ENCODE measurements at places on chromosomes 7 and 10.

- no peak for DNase-seq
Measured at GRCh38 chr7:6162331-6162620, 110.1 kb downstream of the CYTH3 start.

DNA sequence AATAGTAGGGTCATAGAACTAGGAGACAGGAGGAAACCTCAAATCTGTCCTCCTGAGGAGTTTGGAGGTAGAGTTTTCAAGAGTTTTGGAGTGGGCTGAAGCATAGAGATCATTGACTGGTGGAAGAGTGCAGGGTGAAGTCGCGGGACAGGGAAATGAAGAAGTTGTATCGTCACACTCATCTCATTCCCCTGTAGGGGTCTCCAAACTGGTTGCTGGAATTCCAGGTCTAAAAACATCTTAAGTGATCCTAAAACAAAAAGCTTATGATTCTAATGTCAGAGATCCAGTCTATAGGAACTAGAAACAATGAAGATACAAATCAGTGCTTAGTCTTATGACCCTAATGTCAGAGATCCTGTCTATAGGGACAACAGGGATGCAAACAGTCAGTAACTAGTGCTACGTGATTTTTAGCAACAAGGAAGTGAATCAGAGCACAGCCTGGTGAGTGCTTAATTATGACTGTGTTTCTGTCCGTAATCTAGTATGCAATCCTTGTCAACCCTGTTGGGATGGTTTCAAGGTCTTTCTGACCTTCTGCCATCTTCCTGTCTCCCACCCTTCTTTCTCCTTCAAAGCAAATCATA, 139.4 kb downstream of the SKIDA1 start:
- no peak for DNase-seq

GRCh38 chr10:50892467-50892866, 7.0 kb upstream of the A1CF start:
- no peak for DNase-seq

DNA sequence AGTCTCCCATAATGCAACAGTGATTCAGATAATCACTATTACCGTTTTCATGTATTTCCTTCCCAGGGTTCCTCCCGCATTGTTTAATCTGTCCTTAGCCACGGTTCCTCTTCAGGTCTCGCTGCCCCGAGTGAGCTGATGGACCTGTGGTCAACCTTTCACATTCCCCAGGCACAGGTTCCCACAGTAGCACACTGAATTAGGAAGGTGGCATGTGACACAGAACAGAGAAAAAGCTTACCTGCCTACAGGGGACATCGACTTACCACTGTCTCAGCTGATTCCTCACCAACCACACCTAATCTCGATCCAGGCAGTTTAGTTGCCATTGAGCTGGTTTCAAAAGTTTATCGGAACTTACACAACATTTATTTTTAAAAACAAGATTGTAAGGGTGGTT, 72.2 kb downstream of the MTURN start:
- DNase-seq = no peak

DNA sequence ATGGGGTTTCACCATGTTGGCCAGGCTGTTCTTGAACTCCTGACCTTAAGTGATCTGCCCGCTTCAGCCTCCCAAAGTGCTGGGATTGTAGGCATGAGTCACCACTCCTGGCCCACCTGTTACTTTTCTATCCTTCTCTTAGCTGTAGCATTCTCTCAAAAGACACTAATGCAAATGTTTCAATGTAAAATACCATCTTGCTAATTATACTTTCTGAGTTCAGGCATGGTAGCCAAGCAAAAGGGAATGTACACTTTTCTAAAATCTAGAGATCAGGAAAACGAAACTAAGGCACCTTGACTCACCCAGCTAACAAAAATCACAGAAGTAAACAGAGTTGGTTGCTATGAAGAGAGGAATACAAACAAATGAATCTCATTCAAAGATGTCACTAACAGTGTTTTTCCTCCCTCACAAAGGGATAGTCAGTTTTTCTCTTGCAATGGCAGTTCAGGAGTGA, 401.0 kb upstream of the NRP1 start:
- DNase-seq = no peak

DNA sequence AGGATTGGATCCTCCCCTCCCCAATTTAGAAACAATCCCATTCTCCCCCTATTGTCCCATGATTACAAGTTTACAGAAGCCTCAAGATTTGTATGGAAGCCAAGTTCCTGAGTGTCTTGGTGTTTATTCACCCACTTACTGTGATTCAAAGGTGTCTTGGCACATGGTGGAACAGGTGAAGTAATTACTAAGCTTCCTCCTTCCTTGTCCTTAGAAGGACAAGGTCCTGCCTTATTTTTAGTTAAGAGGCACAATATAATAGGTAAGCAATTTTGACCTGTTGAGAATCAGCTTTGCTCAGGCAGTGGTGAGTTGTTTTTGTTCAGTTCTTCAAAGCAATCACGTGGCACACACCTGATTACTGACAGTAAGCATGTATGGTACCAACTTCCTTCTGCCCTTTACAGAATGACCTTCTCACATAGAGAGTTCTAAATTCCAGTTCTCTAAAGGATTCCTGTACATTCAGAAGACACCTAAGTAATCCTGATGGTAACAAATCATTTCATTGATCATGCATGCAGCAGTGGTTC, 60.7 kb upstream of the SLC13A1 start:
- DNase-seq = no peak

DNA sequence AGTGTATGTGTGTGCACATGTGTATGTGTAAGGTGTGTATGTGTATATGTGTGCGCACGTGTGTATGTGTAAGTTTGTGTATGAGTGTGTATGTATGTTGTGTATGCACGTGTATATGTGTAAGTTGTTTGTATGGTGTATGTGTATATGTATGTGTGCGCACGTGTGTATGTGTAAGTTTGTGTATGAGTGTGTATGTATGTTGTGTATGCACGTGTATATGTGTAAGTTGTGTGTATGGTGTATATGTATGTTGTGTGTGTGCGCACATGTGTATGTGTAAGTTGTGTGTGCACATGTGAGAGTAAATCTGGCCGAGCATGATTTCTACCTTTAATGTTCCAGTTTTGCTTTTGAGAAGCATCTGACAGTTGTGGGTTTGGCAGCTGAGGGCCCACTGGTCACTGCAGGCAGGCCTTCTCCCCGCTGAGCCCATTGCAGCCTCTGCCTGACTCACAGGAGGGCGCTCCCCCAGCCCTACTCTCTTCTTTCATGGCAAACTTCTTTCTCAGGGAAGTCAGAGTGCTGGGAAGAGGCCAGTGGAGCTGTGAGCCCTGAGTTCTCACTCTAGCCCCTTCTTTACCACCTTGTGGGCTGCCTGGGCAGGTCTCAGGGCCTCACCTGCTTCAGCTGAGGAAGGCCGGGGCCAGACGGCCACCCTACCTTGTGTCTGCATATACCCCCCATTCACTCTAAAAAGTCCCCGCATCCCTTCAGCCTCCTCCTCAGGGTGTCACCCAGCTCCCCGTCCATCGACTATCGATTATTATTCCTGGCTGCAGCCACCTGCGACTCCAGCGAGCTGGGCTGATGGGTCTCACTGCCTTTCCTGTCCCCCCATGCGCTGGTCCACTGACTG, 11.2 kb downstream of the WDR86 start:
- no peak for DNase-seq

GRCh38 chr7:140519007-140519399, 39.7 kb upstream of the MKRN1 start:
- no peak for DNase-seq

DNA sequence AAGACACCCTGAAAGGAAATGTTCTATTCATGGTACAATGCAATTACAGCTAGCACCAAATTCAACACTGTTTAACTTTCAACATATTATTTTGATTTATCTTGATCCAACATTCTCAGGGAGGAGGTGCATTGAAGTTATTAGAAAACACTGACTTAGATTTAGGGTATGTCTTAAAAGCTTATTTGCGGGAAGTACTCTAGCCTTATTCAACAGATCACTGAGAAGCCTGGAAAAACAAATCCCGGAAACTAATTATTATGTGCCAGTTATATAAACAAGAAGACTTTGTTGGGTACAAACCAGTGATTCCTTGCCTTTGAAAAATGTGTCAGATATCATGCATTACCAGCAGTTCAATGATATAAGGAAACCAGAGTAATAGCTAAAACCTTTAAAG, 160.1 kb downstream of the CFTR start:
- DNase-seq = no peak

Data from left lobe of liver (tissue), 2 donors.